ENCODE measurements at places on chromosomes 2 and 18. TPM values are rescaled to one million over a fixed set of nuclear protein-coding genes. Genes with fewer than 3 reads are reported as not detected.
A peak's percentile ranks its signal among the peaks of the same experiment; 100 is the strongest.

GRCh38 chr18:48941672-48942071 is 9.1 kb downstream of the SMAD7 start:
- DNase-seq = no peak

DNA sequence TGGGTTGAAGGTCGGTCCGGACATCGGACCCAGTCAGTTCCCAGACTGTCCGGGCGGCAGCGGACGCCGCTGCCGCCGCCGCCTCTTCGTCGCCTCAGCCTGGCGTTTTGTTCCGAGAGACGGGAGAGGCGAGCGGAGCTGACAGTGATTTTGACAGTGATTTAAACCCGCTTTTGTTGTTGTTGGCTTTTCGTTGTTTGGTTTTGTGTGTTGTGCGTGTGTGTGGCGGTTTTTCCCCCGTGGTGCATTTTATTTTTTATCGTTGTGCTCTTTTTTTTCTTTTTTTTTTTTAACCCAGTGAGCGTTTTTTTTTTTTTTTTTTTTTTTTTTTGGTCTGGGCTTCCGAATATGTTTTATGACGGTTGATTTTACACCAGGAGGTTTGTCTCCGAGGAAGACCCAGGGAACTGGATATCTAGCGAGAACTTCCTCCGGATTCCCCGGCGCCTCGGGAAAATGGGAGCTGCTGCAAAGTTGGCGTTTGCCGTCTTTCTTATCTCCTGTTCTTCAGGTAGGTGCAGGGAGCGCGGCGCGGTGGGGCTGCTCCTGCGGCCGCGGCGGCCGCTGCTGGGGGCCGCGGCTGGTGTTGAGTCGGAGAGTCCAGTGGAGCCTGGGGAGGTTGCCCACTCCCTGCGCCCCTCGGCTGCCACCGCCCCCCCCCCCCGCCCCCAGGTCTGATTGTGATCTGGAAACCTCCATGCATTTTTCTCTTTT is at the start of gene ACVR2A:
ACVR2A (plus strand) TSS at position 333 of the 714 bp plus-strand sequence; CDS start at position 457, 124 bp downstream.
- DNase-seq = peak; percentile 23

The ICA1L gene
- total RNA-seq = 8.9 TPM

The DUSP2 gene
- 11.3 TPM for total RNA-seq

Data from mucosa of gallbladder (tissue), 1 donor.